Stimulated activated CD4-positive, alpha-beta T cell treated with anti-CD3 and anti-CD28 coated beads, Interleukin-4, amount 100 ng/mL, for 48 hours (primary cell): ENCODE measurements at places on chromosomes 13 and 19.

- no peak for DNase-seq
Measured at GRCh38 chr19:18203408-18203862, 407 bp downstream of the RAB3A start.

GRCh38 chr13:113722921-113723320 is 36.1 kb upstream of the TMEM255B start:
- DNase-seq = no peak

DNA sequence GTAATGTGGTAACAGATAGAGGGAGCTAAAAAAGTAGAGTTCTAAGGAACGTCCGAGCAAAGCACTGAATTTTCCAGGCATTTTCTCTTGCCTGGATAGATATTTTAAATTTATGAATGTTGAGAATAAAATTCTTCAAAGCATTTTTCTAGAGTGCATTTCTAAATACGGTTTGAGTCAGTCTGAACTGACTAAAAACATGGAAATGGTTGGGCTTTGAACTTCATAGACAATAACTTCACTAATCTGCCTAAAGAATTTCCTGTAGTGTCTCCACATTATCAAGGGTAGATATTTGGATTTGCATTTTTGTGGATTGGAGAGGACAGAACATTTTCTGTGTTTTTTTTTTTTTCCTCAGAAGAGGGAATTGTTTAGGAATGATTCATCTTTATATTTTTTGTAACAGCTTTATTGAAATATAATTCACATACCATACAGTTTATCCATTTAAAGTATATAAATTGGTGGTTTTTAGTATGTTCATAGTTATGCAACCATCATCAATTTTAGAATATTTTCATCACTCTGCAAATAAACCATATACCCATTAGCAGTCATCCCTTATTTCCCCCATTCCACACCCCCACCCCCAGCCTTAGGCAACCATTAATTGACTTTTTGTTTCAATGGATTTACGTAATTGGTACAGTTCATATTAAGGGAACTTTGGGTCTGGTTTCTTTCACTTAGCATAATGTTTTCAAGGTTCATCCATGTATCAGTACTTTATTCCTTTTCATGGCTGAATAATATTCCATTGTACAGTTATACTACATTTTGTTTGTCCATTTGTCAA is 20.7 kb downstream of the GARRE1 start:
- DNase-seq = no peak

- DNase-seq = no peak
Measured at GRCh38 chr13:40127925-40128324, 472.5 kb downstream of the COG6 start.

- DNase-seq = no peak
Measured at GRCh38 chr13:43111559-43112400, 88.4 kb downstream of the DNAJC15 start.

DNA sequence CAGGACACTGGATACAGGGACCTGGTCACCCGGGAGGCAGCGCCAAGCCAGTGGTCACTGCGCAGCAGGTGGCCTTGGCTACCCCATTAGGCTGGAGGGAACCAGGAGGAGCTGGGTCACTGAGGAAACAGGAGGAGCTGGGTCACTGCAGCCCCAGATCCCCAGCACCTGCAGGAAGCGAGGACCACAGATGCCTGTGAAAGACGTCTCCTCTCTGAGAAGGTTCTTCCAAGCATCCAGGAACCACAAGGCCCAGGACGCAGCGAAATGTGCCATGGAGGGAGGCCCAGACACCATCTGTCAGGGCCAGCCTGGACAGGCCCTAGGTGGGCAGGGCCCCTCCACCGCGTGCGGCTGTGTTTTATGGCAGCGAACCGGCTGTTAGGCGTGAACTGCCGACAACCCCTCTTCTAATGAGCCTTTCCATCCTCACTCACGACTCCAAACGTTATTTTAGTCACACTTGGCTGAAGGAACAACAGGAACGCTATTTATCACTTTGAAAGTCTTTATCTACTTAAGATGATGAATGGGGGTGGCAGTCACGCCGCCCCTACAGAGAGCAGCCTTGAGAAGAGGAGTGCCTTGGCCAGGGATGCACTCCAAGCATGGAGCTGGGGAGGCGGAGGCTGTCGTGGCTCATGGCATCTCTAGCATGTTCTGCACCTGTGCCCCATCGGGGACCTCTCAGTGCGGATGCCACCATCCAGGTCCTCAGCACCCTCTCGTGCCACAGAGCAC is 53.3 kb downstream of the CEBPG start:
- no peak for DNase-seq

- no peak for DNase-seq
Measured at GRCh38 chr13:21059641-21060337, 1.6 kb downstream of the LATS2 start.

DNA sequence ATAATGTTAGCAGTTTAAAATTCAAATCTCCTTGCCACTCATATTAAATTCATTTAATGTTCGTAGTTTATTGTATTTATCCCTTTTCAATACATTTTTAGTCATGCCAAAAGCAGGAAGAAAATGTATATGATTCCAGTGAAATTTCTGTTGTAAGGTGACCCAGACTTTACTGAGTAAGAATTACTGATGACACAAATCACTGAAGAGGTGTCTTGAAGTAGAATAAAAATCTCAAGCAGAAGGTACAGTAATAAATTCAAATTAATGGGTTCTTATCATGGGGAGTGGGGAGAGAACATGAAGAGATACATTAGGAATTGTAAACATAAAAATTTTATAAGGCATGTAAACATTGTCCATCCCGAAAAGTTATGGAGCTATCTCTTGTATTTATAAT is 19.9 kb downstream of the STARD13 start:
- no peak for DNase-seq

- DNase-seq = no peak
Measured at GRCh38 chr19:32924200-32924599, 47.6 kb downstream of the CEP89 start.

DNA sequence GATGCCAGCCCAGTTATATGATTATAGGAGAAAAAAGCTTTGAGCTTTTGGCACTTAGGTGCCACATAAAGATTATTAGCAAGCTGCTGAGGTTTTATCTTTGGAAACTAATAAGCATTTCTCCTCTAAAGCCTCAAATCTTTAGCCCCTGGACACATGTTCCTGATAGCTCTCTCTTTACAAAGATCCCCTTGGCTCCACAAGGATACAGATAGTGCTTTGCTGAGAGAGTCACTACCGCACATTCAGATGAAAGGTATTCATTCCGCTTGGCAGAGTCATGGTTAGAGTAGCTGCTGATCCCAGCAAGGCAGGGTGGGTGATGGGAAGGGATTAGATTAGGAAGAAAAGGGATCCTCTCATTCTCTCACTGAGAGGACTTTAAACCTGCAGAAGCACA is 28.2 kb upstream of the PSG7 start:
- no peak for DNase-seq

DNA sequence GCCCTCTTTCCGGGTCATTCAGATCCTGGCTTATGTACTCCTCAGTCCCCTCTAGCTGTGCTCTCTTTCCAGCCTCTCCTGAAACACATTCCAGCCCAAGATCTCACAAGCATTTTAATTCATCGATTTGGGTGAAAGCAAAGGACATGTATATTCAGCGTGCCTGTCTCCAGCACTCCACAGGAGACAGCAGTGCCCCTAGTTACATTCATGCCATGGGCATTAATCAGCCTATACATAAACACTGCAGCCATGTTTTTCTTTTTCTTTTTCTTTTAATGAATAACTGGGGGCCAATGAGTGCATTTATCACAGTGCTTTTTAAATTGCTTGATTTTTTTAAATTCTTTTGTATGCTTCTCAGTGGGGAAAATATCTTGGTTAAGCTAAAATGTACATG is 199.1 kb downstream of the DCT start:
- DNase-seq = no peak
